IPS DF 19.7 (cell line): ENCODE measurements at places on chromosomes 2 and 18.

DNA sequence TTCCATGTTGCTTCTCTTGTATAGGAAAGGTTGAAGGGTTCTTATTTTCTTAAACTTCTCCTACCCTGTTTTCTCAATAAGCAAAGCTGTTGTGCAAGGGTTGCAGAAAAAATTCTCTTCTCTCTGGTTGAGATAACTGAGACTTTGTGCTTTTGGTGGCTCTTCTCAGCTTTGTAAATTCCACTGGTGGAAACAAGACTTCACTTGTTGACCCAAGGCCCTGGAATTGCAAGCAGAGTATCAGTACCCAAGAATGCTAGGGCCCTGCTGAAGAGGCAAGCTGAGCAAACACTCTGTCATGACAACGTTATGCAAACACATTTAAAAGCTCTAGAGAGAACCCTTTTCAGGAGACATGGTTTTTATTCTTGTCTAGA, 294.7 kb upstream of the EPAS1 start:
- no peak for DNase-seq

DNA sequence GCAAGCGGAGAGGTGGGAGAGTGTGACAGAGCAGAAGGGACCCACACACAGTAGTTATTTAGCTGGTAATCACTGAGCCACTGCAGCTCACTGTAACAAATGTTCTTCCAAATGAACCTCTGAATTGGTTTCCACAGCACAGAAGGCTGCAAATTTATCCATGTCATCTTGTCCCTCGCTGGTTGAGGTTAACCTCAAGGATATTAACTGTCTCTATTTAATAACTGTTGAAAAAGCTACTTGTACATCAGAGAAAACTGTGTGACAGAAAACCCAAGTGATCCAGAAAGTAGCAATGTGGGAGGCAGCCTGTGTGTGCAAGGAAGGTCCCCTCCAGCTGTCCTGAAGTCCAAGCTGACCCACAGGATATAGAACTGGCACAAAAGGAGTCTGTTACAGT, 153.6 kb downstream of the DSEL start:
- DNase-seq: no peak

- no peak for DNase-seq
Observed at GRCh38 chr2:200620606-200621390, 35.0 kb downstream of the AOX1 start.

GRCh38 chr2:153163055-153163454, 315.5 kb downstream of the RPRM start:
- DNase-seq: peak; percentile 15

GRCh38 chr2:16624436-16624780, 41.2 kb downstream of the CYRIA start:
- no peak for DNase-seq

DNA sequence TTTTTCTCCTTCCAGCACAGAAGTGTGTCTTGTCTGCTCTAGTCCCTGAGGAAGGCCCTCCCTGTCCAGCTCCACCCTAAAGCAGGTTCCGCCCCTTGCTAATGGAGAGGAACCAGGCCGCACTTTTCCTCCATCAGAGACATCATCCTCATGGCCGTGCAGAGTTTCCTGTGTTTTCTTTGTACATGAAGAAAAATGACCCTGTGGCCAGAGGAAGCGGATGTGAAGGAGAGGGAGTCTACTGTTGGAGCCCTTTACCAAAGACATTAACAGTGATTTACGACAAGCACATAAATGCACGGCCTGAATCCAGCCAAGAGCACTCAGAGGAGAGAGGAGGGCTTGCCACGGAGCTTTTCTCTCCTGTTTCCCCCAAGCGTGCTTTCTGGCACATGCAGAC, 109.5 kb downstream of the RNF144A start:
- DNase-seq: no peak

DNA sequence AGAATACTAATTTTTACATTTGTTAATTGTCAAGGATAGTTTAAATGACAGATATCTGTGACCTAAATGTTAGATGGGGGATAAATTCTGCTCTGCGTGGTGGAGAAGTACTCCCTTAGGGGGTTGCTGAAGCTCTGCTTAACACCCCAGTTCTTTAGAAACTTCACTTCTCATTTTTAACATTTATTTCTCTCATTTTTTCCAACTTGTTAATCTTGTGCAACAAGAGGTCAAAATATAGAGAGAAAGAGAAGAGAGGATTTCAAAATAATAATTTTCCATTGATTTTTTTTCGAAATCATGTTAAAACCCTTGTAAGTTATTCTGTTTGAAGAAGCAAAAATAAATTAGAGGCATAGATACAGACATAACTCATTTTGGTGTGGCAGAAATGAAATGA, 61.3 kb upstream of the SLC8A1 start:
- DNase-seq: no peak

GRCh38 chr2:107984707-107985106, 1.6 kb upstream of the SLC5A7 start:
- no peak for DNase-seq

DNA sequence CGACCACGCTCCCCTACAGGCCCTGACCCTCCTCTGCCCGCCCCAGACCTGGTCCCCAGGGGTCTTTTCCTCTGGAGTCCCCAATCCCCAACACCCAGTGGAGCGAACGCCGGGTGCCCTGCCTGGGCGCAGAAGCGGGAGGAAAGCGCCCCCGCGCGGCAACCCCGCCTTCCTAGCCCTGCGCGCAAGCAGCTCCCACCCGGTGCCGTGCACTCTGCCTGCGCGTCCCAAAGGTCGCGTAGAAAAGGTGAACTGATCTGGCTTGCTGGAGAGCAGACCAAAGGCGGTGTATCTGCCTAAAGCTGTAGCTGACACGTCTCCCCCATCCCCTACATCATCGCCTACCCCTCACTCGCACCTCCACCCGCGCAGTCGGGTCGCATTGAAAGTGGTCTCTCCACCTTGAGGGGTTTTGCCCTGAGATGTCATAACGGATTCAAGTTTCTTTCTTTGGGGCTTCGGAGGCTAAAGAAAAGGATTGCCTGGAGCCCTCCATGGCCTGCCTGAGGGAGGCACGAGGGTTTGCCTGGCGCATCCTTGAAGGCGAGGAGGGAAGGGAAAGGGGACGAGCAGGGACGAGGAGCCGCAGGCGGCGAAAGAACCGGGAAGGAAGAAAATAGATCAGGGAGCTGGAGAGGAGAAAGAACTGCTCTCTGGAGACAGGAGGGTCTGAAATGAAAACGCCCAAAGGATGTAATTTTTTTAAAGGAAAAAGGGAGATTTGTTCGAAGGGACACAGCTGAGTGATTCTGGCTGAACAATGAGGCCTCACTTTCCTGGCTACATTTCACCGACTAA, 5.8 kb downstream of the GAD1 start:
- DNase-seq: no peak

- DNase-seq: no peak
Observed at GRCh38 chr2:197813093-197813787, 8.8 kb downstream of the PLCL1 start.

DNA sequence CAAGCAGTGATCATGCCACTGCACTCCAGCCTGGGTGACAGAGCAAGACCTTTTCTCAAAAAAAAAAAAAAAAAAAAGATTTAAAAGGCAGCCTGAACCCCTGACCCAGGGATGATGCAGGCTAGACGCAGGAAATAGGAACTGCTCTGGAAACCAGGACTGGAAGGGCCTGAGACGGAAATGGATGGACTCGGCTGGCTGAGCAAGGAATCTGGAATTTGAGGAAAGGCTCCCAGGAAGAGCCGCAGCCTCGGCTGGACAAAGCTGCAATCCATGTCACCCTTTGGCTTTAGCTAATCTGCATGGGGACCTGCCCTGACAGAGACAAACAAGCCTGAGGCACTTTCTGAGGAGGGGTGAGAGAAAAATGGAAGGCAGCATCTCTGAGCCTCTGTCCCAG, 55.0 kb upstream of the DAPL1 start:
- no peak for DNase-seq
